ENCODE measurements at places on chromosomes 7 and 10. TPM values are rescaled to one million over a fixed set of nuclear protein-coding genes. Genes with fewer than 3 reads are reported as not detected.

SPDYE9 gene
- not detected for total RNA-seq

PRKCQ gene
- total RNA-seq: 0.22 TPM

ZNF138 gene
- total RNA-seq: 4.1 TPM

MMRN2 gene
- 93.6 TPM for total RNA-seq

CACNB2 gene
- not detected for total RNA-seq

CLDN4 gene
- total RNA-seq: under 0.01 TPM

NUTM2B gene
- total RNA-seq: 0.33 TPM

OR2A5 gene
- not detected for total RNA-seq

AZGP1 gene
- total RNA-seq: not detected

GRK5 gene
- total RNA-seq: 31.2 TPM

CDH23 gene
- total RNA-seq: under 0.01 TPM

FAM180A gene
- total RNA-seq: under 0.01 TPM

KIAA1217 gene
- total RNA-seq: 12.7 TPM

ENKUR gene
- 0.60 TPM for total RNA-seq

FZD1 gene
- total RNA-seq: 3.3 TPM

AKR1B1 gene
- total RNA-seq: 25.7 TPM

FHIP2A gene
- total RNA-seq: 35.0 TPM

TRA2A gene
- 33.3 TPM for total RNA-seq

PLEKHA8 gene
- total RNA-seq: 12.6 TPM

CALHM1 gene
- total RNA-seq: not detected

ELFN1 gene
- total RNA-seq: 0.77 TPM

H2BK1 gene
- not detected for total RNA-seq

VWA2 gene
- total RNA-seq: not detected

SAP25 gene
- total RNA-seq: not detected

NODAL gene
- not detected for total RNA-seq

RPP38 gene
- total RNA-seq: 11.9 TPM

CCDC146 gene
- 1.2 TPM for total RNA-seq

CCAR1 gene
- total RNA-seq: 25.4 TPM

EBLN1 gene
- total RNA-seq: not detected

VWDE gene
- total RNA-seq: not detected

UBE3C gene
- 80.9 TPM for total RNA-seq

ACHE gene
- total RNA-seq: 5.1 TPM

KCNIP2 gene
- total RNA-seq: 0.09 TPM

SFMBT2 gene
- 0.76 TPM for total RNA-seq

ACTR3C gene
- 1.7 TPM for total RNA-seq

MYOF gene
- total RNA-seq: 99.0 TPM

SLC29A4 gene
- total RNA-seq: 1.4 TPM

NEUROG3 gene
- not detected for total RNA-seq

C7orf57 gene
- not detected for total RNA-seq
